ENCODE measurements at places on chromosomes 2 and 18. TPM values are rescaled to one million over a fixed set of nuclear protein-coding genes. Genes with fewer than 3 reads are reported as not detected.

The CTAGE1 gene
- not detected for total RNA-seq

The ANKRD30B gene
- 4.0 TPM for total RNA-seq

The BOLL gene
- total RNA-seq = not detected

The AMER3 gene
- total RNA-seq = 26.2 TPM

The ITGAV gene
- 91.8 TPM for total RNA-seq

The REG3G gene
- not detected for total RNA-seq

The TDRD15 gene
- total RNA-seq = not detected

The NEU4 gene
- 10.1 TPM for total RNA-seq

The B4GALT6 gene
- 91.4 TPM for total RNA-seq

The COLEC11 gene
- 1.5 TPM for total RNA-seq

GRCh38 chr2:8271461-8271860 lies 410.4 kb upstream of the ID2 start:
- no peak for DNase-seq

DNA sequence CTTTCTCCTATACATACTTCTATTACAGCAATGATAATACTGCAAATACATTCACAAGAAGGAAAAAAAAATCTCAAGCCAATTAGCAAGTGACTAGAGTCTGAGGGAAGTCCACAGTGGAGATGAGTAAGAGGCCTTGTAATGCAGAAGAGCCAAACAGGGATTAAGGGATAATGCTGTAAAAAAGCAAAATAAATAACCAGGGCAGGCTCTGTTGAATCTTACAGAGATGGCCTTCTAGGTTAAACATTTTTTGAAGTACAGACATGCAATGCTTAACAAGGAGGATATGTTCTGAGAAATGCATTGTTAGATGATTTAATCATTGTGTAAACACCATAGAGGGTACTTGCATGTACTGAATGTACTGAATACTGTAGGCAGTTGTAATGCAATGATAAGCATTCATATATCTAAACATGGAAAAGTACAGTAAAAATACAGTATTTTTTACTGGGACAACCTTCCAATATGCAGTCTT lies 122.1 kb upstream of the RMDN2 start:
- DNase-seq = no peak

DNA sequence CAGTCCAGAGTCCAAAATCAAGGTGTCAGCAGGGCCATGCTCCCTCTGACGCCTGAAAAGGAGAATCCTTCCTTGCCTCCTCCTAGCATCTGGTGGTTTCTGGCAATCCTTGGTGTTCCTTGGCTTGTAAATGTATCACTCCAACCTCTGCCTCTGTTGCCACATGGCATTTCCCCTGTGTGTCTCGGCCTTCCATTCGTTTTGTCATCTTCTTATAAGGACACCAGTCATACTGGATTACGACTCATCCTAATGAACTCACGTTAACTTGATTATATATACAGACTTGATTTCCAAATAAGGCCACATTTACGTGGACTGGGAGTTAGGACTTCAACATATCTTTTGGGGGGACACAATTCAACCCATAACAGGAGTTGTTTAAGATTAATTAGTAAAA lies 15.8 kb downstream of the PMAIP1 start:
- DNase-seq = no peak

GRCh38 chr18:25038261-25038660 lies 313.7 kb downstream of the ZNF521 start:
- DNase-seq = no peak

DNA sequence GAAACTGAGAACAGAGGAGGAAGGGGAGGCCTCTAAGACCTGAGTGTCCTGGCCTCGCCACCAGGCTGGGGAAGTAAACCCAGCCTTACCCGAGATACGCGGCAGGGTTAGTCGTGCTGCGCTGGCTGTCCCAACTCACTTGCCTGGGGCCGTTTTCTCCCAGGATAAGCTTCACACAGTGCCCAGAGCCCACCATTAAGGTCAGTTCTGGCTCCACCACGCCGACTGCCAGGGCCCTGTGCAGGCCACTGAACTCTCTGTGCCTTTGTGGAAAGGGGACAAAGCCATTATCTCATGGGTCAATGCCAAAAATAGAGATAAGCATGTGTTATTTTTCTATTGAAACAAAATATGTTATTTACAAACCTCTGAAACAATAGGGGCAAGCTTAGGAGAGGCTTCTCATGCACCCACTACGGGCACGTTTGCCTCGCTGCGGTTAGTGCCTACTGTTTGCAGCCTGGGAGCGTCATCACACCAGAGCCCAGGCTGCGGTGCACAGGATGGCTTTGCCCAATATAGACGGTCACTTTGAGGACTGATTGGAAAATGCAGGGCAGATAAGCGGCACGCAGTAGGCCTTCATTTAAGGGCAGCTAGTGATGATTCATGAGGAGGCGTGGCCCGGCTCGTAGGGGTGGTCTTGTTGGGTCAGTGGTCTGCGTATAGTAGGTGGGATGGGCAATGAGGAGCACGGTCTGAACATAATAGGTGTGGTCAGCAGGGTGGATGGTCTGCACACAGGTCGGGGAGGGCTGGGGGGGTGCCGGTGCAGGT lies 242.1 kb downstream of the GLI2 start:
- no peak for DNase-seq

GRCh38 chr2:153519257-153519875 lies 40.8 kb upstream of the RPRM start:
- DNase-seq = peak; percentile 66

GRCh38 chr18:10455726-10456453 lies 1.5 kb downstream of the APCDD1 start:
- DNase-seq = no peak

- no peak for DNase-seq
Observed at GRCh38 chr2:27756544-27757498, 14.7 kb upstream of the MRPL33 start.

DNA sequence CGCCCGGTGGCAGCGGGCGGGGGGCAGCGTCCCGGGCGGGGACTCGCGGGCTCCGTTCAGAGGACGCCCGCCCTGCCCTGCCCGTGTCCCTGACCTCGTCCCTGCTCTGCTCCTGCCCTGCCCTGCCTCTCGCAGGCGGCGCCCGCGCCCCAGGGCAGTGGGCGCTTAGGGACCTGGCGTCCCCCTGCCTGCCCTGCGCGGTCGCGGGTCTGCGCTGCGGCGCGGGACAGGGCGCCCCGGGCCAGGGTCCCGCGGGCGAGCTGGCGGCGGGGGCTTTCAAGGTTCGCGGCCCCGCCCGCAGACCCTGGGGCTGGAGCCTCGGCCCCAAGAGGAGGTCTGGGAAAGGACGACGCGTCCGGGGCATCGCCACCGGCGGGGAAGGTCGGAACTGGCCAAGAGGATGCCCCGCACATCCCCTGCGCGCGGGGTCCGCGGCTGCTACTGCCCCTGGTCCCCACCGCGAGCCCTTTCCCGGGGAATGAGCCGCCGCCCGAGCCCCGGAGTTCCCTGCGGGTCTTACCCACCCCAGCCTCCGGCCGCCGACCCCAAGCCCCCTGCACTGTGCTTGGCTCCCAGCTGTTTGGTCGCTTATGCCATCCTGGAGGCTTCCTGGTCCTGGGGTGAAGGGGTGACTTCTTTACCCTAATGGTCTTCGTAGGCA lies 679 bp downstream of the RNF144A start:
- DNase-seq = no peak

- DNase-seq = no peak
Observed at GRCh38 chr18:58992301-58993231, 127.9 kb downstream of the ZNF532 start.

GRCh38 chr2:234448506-234449184 lies 48.2 kb downstream of the ARL4C start:
- no peak for DNase-seq

GRCh38 chr2:86044045-86044444 lies 61.6 kb downstream of the POLR1A start:
- no peak for DNase-seq

DNA sequence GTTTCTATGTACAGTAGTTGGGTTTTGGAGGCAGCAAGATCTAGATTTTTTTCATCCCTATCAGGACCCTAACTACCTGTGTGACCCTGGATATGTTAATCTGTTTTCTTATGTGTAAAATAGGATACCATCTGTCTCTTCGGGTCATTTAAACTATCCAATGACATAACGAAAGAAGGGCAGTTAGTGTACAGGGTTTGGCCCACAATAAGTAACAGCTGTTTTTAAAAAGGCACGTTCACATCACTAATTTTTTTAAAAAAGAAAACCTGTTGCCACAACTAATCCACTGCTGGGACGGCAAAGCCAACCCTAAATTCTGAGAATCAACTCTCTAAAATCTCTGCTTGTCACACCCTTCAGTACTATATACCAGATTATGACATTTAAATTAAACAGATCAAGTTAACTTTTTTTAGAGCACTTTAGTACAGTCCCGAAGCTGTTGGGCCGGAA lies 869 bp downstream of the USP40 start:
- DNase-seq = no peak

- no peak for DNase-seq
Observed at GRCh38 chr18:715626-716025, 3.2 kb upstream of the ENOSF1 start.

GRCh38 chr2:67792681-67793091 lies 270.1 kb downstream of the C1D start:
- DNase-seq = no peak

GRCh38 chr2:60007671-60008070 lies 545.8 kb downstream of the BCL11A start:
- DNase-seq = no peak

DNA sequence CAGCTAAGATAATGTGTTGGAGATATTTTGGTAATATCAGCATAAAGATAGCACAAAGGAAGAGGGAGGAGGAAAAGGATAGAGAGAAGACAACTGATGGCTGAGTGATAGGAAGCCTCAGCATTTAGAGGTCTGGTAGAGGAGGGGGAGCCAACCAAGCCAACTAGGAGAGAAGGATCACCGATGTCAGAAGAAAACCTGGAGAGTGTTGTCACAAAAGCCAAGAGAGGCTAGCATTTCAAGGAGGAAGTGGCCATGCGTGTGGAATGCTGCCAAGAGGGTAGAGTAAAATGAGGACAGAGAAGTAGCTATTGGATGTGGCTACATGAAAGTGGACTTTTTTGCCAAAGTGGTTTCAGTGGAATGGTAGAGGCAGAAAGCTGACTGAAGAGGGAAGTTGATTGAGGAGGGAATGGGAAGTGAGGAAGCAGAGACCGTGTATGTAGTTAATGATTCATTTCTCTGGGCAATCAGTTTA lies 34.3 kb downstream of the LCLAT1 start:
- no peak for DNase-seq

DNA sequence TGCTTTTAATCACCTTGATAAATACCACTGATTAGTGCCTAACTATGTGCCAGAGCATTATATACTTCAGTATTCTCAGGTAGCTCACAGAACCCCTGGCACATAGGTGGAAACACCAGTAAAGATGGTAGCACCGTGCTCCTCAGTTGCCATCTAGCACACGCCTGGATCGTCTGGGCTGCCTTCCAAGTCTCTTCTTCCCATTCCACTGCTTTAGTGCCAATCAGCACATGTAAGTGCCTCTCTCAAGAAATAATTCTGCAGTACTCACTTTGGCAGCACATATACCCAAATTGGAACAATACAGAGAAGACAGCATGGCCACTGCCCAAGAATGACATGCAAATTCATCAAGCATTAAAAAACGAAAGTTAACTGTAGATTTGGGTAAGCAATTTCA lies 13.0 kb downstream of the POLR2D start:
- DNase-seq = no peak

DNA sequence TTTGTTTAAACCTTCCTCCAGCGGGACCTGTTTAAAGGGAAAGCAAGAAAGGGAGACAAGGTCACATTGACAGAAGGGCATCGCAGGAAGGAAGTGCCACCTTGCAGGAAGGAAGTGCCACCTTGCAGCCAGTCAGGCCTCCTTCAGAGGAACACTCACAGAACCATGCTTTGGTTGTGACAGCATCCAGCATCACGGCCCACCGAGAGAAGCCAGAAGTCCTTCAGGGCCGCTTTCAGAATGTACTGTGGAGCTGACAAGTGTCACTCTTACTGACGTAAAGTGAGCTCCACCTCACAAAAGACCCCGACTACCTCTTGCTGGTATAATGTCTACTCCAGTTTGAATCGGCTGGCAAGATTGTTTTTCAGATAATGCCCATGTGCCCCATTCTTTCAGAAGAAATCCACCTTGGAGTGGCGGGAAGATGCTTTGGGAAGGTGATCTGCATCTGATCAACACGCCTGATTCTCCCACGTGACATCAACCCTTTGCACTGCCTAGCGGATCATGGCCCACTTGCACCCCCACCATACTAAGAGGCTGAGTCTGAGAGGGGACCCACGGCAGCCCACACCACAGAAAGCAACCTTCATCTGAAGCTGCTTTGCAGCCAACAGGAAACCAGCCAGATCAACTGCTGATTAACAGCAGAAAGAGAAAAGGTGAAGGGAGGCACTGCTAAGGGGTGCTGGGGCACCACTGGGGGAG lies 99.8 kb downstream of the UXS1 start:
- no peak for DNase-seq

DNA sequence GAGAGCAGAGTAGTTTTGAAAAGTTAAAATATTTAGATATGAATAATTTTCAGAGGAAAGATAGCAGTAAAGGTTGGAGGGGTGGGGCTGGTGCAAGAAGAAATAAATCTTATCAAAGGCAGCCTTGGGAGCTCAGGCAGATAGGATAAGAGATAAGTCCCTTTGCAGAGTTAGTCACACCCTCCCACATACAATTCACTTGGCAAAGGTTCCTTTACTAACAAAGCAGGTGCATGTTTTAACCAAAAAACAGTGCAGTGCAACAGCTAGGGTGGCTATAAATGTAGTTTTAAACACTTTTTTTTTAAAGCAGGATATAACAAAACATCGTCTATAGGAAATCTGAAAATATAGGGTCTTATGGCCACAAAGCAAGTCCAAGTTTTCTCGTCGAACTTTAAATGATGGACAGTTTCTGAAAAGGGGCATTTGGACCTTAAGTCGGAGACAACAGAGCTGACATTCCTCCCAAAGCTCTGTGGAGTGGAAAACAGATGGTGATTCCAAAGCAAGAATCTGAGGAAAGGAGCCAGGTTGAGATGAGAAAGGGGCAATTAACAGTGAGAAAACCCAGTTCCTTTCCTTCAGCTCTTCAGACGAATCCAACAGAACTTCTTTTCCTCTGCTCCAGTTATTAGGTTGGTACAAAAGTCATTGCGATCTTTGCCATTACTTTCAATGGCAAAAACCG lies 53.0 kb downstream of the EPHA4 start:
- DNase-seq = no peak

DNA sequence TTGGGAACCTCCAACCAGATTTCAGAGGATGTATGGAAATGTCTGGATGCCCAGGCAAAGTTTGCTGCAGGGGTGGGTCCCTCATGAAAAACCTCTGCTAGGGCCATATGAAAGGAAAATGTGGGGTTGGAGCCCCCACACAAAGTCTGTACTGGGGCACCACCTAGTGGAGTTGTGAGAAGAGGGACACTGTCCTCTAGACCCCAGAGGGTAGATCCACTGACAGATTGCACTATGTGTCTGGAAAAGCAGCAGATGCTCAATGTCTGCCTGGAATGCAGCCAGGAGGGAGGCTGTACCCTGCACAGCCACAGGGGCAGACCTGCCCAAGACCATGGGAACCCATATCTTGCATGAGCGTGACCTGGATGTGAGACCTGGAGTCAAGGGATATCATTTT lies 573.7 kb upstream of the NXPH2 start:
- no peak for DNase-seq

GRCh38 chr2:51976623-51977022 lies 944.7 kb upstream of the NRXN1 start:
- no peak for DNase-seq
